A673 (cell line): ENCODE measurements at places on chromosomes 5 and 9. TPM values are rescaled to one million over a fixed set of nuclear protein-coding genes. Genes with fewer than 3 reads are reported as not detected.

The POLR3G gene
- 10.6 and 11.8 TPM in 2 replicates for total RNA-seq

The TUSC1 gene
- not detected in 2 replicates for total RNA-seq

The SPATA31C1 gene
- total RNA-seq = not detected in 2 replicates

The ADRA1B gene
- total RNA-seq = not detected in 2 replicates

The SV2C gene
- 3.1 and 4.1 TPM in 2 replicates for total RNA-seq

The CAMK2A gene
- total RNA-seq = not detected in 2 replicates

The SOHLH1 gene
- not detected in 2 replicates for total RNA-seq

The OBP2A gene
- not detected in 2 replicates for total RNA-seq

The COL15A1 gene
- 0.04 TPM in 1 of 2 replicates, not detected in the other for total RNA-seq

The RNF20 gene
- total RNA-seq = 58.4 TPM in 2 replicates

GRCh38 chr9:87798261-87798833 lies 72.4 kb downstream of the CTSL start:
- no peak overlapping the region for H3K27ac ChIP-seq
- no peak for DNase-seq
- no peak overlapping the region for H3K4me3 ChIP-seq
- peaks cover 9% of the 10 kb centered on the region for H3K4me1 ChIP-seq
- no peaks in the 10 kb centered on the region for H3K27me3 ChIP-seq

DNA sequence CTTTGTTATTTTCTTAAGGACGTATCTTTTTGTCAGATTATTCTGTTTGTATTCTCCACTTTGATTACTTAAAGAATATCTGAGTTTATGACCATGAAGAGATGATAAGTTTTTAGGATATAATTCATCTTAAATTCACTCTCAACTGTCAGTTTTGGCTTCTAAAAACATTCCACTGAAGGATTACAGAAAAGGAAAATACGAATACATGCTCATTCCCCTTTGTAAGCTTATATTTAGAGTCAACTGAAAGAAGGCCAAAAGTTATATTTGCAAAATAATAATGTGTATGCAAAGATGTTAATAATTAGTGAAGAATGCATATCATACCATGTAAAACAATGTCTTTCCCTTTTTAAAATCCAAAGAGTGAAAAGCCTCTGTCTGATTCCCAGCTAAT lies 52.5 kb downstream of the ZNF474 start:
- DNase-seq = no peak
- no peak overlapping the region for H3K27ac ChIP-seq
- H3K36me3 ChIP-seq = no peaks in the 10 kb centered on the region
- no peaks in the 10 kb centered on the region for H3K27me3 ChIP-seq
- H3K4me1 ChIP-seq = peaks cover 19% of the 10 kb centered on the region
- H3K4me3 ChIP-seq = no peak overlapping the region

GRCh38 chr5:61974680-61975079 lies 331.3 kb upstream of the KIF2A start:
- no peaks in the 10 kb centered on the region for H3K4me1 ChIP-seq
- no peaks in the 10 kb centered on the region for H3K36me3 ChIP-seq
- DNase-seq = no peak
- no peak overlapping the region for H3K27ac ChIP-seq

GRCh38 chr5:68960456-68960855 lies 133.4 kb upstream of the SLC30A5 start:
- DNase-seq = no peak
- no peak overlapping the region for H3K27ac ChIP-seq
- no peaks in the 10 kb centered on the region for H3K36me3 ChIP-seq
- H3K27me3 ChIP-seq = no peaks in the 10 kb centered on the region

- no peaks in the 10 kb centered on the region for H3K27me3 ChIP-seq
- no peak for DNase-seq
- H3K4me3 ChIP-seq = no peak overlapping the region
- no peaks in the 10 kb centered on the region for H3K36me3 ChIP-seq
Observed at GRCh38 chr9:69172895-69173294, 1.2 kb upstream of the TJP2 start.

DNA sequence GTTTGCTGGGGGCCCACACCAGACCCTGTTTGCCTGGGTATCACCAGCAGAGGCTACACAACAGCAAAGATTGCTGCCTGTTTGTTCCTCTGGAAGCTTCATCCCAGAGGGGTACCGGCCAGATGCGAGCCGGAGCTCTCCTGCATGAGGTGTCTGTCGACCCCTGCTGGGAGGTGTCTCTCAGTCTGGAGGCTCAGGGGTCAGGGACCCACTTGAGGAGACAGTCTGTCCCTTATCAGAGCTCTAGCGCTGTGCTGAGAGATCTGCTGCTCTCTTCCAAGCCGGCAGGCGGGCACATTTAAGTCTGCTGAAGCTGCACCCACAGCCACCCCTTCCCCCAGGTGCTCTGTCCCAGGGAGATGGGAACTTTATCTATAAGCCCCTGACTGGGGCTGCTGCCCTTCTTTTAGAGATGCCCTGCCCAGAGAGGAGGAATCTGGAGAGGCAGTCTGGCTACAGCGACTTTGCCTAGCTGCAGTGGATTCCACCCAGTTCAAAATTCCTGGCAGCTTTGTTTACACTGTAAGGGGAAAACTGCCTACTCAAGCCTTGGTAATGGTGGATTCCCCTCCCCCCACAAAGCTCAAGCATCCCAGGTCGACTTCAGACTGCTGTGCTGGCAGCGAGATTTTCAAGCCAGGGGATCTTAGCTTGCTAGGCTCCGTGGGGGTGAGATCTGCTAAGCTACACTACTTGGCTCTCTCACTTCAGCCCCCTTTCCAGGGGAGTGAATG lies 206.0 kb upstream of the TLX3 start:
- H3K27ac ChIP-seq = no peak overlapping the region
- H3K4me1 ChIP-seq = no peaks in the 10 kb centered on the region
- no peaks in the 10 kb centered on the region for H3K36me3 ChIP-seq

DNA sequence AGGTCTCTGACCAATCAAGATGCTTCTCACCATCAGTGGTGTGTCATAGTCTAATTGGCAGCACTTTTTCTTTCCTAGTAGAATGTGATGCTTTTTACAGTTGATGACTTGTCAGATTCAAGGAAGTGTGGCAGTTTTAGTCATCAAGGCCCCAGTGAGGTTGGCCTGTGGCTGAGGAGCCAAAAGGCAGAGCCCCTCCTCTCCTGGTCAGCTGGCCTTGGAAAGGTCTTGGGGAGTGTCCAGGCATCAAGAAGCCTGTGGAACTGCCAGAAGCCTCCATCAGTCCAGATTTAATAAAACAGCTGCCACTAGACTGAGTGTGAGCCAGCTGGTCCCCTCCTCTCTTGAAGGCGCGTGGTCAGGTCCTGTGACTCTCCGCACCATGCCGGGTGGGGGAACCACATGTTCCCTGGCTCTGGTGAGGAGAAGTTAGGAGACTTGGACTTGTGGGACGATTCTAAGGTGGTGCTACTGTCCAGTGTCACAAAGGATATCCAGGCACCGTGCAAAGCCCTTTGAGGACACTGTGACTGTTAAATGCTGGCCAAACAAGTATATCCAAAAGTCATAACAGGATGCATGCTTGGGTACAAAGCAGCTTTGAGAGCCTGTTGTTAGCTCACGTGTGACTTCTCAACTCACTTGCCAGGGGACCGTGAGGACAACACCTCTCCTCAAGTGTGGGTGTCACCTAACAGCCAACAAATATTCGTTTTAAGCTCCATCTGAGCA lies 6.1 kb upstream of the ANGPTL2 start:
- H3K4me1 ChIP-seq = peaks cover under 1% of the 10 kb centered on the region
- no peaks in the 10 kb centered on the region for H3K27me3 ChIP-seq
- no peaks in the 10 kb centered on the region for H3K36me3 ChIP-seq
- no peak overlapping the region for H3K4me3 ChIP-seq
- DNase-seq = no peak

DNA sequence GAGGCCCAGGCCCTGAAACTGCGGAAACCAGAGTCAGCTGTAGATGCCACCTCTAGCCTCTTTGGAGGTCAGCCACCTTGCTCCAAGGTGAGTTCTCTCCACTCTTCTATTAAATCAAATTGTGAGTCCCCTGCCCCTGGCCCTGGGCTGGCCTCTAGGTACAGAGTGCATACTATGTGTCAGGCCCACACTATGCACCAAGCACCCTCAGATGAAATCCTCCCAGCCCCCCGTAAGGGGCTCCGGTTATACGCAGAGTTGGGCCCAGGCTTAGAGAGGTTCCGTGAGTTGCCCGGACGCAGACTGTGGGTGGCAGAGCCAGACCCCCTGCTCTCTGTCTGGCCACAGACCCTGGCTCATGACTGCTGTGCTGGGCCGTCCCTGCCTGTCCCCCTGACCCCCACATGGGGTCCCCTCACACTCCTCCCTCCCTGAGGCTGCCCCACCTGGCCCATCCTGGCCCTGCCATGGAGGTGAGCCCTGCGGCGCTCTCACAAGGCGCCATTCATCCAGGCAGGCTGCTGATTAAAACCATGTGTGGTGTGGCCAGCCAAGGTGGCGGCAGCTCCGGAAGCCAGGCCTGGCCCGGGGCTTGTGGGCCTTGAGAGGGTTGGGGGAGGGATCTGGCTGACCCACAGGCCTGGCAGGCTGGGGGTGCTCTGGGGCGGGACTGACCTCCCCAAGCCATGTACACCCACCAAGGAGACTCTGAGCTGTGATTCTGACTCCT lies 65.5 kb upstream of the SYNPO start:
- no peak for DNase-seq
- no peaks in the 10 kb centered on the region for H3K4me1 ChIP-seq

- H3K36me3 ChIP-seq = peaks cover 17% of the 10 kb centered on the region
- peaks cover 17% of the 10 kb centered on the region for H3K4me1 ChIP-seq
- peak; percentile 22 for DNase-seq
Observed at GRCh38 chr9:124370896-124371582, 44.2 kb downstream of the PSMB7 start.

DNA sequence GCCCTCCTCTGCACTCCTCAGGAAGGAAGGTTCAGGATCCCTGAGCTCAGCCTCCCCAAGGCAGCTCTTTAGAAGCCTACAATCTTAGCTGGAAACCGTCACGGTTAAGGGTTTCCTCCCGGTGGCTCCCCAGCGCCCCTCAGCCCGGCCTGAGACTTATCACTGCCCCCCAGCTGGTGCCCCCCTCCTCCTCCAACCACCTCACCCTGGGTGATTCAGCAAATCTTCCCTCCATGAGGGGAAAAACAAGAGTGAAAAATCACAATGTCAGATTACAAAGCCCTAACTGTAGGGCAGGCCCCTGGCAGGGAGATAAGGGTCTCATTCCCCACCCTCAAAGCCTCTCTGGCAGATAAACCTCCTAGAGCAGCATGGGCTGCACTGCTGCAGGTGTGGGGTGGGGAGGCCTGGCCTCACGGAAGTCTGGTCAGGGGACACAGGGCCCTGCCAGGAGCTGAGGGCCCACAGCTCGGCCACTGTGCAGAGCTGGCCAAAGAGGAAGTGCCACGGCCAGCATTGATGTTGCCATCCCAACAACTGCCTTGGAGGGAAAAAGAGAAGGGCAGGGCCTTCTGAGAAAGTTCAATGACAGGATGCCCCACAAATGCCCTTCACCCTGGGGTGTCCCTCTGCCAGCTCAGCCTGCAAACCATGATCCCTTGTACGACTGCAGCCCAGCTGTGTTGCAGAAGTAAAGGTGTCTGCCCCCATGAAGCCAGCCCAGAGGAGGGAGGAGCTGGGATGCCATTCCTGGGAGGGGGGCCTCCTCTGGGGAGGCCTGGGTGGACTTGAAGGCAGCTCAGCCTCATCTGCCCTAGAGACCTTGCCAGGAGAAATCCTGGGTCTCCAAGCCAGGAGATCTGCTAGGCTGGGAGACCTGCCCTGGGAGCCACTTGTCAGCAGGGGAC lies 25.9 kb downstream of the GFI1B start:
- H3K27ac ChIP-seq = no peak overlapping the region
- H3K36me3 ChIP-seq = no peaks in the 10 kb centered on the region
- no peak overlapping the region for H3K4me3 ChIP-seq
- no peak for DNase-seq
- peaks cover 13% of the 10 kb centered on the region for H3K27me3 ChIP-seq
- H3K4me1 ChIP-seq = no peaks in the 10 kb centered on the region

GRCh38 chr5:135210286-135211055 lies 176.4 kb upstream of the PITX1 start:
- no peaks in the 10 kb centered on the region for H3K36me3 ChIP-seq
- H3K27ac ChIP-seq = no peak overlapping the region
- no peak for DNase-seq
- no peak overlapping the region for H3K4me3 ChIP-seq

DNA sequence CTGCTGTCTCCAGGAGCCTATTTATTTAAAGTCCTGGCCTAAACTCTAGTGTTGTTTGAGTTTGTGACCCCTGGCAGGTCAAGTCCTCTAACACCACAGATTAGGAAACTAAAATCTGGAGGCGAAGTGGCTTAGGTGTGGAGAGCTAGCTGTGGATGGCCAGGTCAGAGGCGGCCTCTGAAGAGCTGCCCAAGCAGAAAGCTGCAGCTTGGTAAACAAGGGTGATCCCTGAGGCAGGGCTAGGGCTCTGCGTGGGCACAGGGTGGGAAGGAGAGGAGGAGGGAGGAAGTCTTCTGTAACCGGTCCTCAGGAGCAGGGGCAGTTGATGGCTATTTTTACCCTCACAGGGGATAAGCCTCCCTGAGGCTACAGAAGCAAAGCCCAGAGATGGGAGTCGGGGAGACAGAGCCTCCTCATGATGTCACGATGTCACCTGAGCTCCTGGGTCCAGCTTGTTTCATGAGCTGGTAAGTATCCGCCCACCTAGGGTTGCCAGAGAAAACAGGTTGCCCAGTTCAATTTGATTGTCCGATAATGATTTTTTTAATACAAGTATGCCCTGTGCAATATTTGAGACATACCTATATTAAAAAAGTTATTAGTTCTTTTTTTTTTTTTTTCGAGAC lies 25.9 kb upstream of the BOD1 start:
- H3K36me3 ChIP-seq = no peaks in the 10 kb centered on the region
- DNase-seq = no peak
- H3K27ac ChIP-seq = no peak overlapping the region
- no peaks in the 10 kb centered on the region for H3K4me1 ChIP-seq

GRCh38 chr5:100249884-100250269 lies 285.3 kb upstream of the FAM174A start:
- H3K4me3 ChIP-seq = no peak overlapping the region
- no peak for DNase-seq
- no peaks in the 10 kb centered on the region for H3K4me1 ChIP-seq
- H3K36me3 ChIP-seq = no peaks in the 10 kb centered on the region
- no peaks in the 10 kb centered on the region for H3K27me3 ChIP-seq
- no peak overlapping the region for H3K27ac ChIP-seq

- no peak for DNase-seq
- H3K4me1 ChIP-seq = no peaks in the 10 kb centered on the region
Observed at GRCh38 chr5:5751498-5751897, 329.0 kb downstream of the ICE1 start.

GRCh38 chr5:147892696-147893296 lies 13.5 kb downstream of the C5orf46 start:
- no peak for DNase-seq
- H3K27ac ChIP-seq = no peak overlapping the region
- peaks cover 9% of the 10 kb centered on the region for H3K27me3 ChIP-seq
- no peaks in the 10 kb centered on the region for H3K4me1 ChIP-seq

- H3K27me3 ChIP-seq = peaks cover 15% of the 10 kb centered on the region
- no peaks in the 10 kb centered on the region for H3K36me3 ChIP-seq
- H3K4me1 ChIP-seq = peaks cover 3% of the 10 kb centered on the region
- peak overlapping the region; percentile 45 for H3K4me3 ChIP-seq
- H3K27ac ChIP-seq = no peak overlapping the region
- no peak for DNase-seq
Observed at GRCh38 chr5:42908086-42908485, 96.4 kb upstream of the SELENOP start.
